Left ventricle myocardium inferior (tissue), 1 donor: ENCODE measurements at places on chromosomes 16 and 17. TPM values are rescaled to one million over a fixed set of nuclear protein-coding genes. Genes with fewer than 3 reads are reported as not detected.

KRT33B gene
- total RNA-seq = not detected

SEPTIN12 gene
- total RNA-seq = not detected

CASKIN1 gene
- 4.0 TPM for total RNA-seq

- no peaks in the 10 kb centered on the region for H3K36me3 ChIP-seq
- no peak for DNase-seq
- H3K4me1 ChIP-seq = peaks cover 52% of the 10 kb centered on the region
- peak overlapping the region; percentile 85 for H3K27ac ChIP-seq
These were observed 3.0 kb upstream of the TBX2 start for GRCh38 chr17:61396586-61397085.

SERPINF2 gene
- total RNA-seq = 0.33 TPM

DNA sequence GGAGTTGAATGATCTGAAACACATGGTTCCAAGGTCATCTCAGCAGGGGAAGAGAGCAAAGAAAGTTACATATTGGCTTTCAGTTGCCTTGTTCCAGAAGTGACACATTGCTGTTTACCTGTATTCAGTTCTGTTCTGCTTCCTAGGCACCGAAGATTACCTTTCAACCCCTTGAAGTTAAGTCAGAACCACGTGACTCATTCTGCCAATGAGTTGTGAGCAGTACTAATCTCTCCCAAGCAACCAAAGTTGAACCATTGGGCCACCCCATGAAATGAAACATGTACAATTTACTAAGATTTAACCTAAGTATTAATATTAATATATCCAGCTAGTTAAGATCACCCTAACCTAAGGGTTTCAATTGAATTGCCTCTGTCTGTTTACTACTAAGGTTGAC lies 439.2 kb upstream of the MAF start:
- H3K27ac ChIP-seq = no peak overlapping the region
- H3K4me3 ChIP-seq = no peak overlapping the region
- H3K4me1 ChIP-seq = no peaks in the 10 kb centered on the region
- no peaks in the 10 kb centered on the region for H3K36me3 ChIP-seq
- peaks cover 14% of the 10 kb centered on the region for H3K27me3 ChIP-seq

DNA sequence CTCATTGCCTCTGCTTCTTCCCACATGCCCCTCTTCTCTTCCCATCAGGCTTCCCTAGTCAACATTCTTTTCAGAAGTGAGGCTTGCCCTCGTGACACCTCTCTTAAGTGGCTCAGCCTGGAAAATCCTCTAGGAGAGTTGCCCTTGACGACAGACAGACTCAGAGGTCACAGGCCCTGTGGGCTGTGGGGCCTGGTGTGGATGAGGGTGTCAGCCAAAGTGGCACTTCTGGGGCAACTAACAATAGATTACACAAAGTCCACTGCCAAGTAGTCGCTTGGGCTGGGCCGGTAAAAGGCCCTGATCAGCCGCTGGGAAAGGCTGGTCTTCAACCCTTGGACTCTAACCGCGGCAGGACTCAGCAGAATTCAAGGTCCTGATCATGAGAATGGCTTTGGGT lies 33.7 kb upstream of the METTL16 start:
- H3K27me3 ChIP-seq = no peaks in the 10 kb centered on the region
- peak overlapping the region; percentile 66 for H3K27ac ChIP-seq
- H3K4me3 ChIP-seq = no peak overlapping the region
- H3K4me1 ChIP-seq = peaks cover 15% of the 10 kb centered on the region
- H3K36me3 ChIP-seq = no peaks in the 10 kb centered on the region

ATXN7L3 gene
- 28.7 TPM for total RNA-seq

DNA sequence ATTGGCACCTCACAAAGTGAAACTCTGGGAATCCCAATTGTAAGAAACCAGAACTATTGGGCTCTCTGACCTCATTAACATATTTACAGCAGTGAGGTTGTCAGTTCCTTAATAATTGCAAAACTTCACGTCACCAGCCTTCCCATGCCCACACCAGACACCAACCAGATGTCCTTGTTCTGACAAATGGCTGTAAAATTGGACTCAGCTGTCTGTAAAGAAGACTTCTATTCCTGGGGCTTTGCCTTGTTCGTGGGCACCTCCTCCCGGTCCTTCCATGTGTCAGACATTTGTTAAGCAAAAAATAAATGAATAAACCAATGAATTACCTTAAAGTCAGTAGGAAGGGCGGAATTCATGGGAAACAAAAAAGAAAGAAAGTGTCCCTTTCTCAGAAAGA lies 284.3 kb upstream of the CDH11 start:
- H3K36me3 ChIP-seq = no peaks in the 10 kb centered on the region
- H3K4me3 ChIP-seq = no peak overlapping the region
- H3K27ac ChIP-seq = no peak overlapping the region
- DNase-seq = no peak
- no peaks in the 10 kb centered on the region for H3K27me3 ChIP-seq

GRCh38 chr16:57019746-57020145 lies 30.4 kb downstream of the NLRC5 start:
- no peak for DNase-seq
- H3K27ac ChIP-seq = no peak overlapping the region
- peaks cover 6% of the 10 kb centered on the region for H3K4me1 ChIP-seq
- H3K27me3 ChIP-seq = no peaks in the 10 kb centered on the region
- no peak overlapping the region for H3K4me3 ChIP-seq
- peaks cover 37% of the 10 kb centered on the region for H3K36me3 ChIP-seq

DNA sequence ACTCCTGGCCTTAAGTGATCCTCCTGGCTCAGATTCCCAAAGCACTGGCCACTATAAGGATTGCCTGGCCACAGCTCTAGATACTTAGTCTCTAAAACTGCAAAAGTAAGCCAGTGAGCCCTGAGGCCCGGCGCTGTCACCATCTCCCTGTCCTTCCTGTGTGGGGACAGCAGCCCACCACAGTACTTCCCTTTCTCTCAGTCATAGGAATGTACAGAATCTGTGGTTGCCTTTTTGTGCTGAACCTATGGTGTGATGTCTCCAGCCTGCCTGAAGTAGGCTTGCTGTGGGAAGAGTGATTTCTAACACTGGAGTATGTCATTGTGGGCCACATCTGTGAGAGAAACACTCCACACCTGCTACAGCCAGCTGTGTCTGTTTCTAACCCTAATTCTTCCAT lies 24.7 kb downstream of the NTAN1 start:
- no peak for DNase-seq
- peaks cover 87% of the 10 kb centered on the region for H3K36me3 ChIP-seq
- peaks cover 39% of the 10 kb centered on the region for H3K4me1 ChIP-seq
- H3K27ac ChIP-seq = no peak overlapping the region
- no peak overlapping the region for H3K4me3 ChIP-seq
